ENCODE measurements at places on chromosomes 12 and 14.

- no peak for DNase-seq
These were observed 40.6 kb downstream of the ATF7 start for GRCh38 chr12:53585448-53586125.

GRCh38 chr12:103493199-103493598, 2.6 kb downstream of the C12orf42 start:
- no peak for DNase-seq

DNA sequence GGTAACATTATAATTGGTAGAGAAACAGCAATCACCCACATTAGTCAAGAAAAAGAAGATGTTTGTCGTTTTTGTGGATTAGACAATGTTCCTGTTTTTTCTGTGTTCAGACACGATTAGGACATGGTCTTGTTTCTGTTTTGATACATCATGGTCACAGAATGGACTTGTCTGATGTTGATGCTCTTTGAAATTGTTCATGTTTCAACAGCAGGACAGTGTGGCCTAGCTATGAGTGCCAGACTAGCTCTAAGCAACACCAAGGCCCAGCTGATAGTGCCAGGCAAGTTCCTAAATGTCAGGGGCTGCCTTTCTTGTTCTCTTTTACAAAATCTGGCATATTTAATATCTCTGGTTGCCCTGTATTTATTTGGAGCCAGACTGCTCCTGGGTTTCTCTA, 40.9 kb upstream of the TOMM20L start:
- DNase-seq: no peak

- no peak for DNase-seq
These were observed 3.2 kb downstream of the LAG3 start for GRCh38 chr12:6775185-6776174.

GRCh38 chr14:45271858-45272537, 19.0 kb upstream of the MIS18BP1 start:
- DNase-seq: no peak

DNA sequence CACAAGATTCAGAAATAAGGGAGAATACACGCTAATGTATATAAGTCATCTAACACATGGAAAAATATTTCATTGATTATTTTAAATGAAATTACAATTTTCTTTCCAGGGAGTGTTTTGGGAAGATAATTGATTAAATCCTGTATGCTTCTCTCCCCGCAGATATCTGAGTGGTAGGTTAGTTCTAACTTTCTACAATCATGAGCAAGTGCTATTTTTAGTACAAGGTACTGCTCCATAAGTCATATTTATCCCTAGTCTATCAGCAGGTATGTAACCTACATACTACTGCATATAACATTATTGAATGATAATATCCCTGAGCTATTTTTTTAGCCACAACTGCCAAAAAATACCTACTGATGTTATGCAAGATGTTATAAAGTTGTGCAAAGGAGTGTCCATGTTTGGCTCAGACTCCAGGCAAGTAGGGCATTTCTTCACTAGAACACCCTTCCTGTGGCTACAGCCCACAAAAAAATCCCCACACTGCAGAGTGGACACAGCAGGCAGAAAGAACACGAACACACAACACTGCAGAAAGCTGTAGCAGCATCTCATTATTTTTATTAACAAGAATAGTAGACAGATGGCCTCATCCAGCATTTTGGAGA, 87.0 kb downstream of the SEC23A start:
- DNase-seq: no peak

- no peak for DNase-seq
These were observed 64.9 kb downstream of the ARID2 start for GRCh38 chr12:45794422-45794821.

- DNase-seq: no peak
These were observed 695.5 kb upstream of the LRFN5 start for GRCh38 chr14:40911141-40911540.

DNA sequence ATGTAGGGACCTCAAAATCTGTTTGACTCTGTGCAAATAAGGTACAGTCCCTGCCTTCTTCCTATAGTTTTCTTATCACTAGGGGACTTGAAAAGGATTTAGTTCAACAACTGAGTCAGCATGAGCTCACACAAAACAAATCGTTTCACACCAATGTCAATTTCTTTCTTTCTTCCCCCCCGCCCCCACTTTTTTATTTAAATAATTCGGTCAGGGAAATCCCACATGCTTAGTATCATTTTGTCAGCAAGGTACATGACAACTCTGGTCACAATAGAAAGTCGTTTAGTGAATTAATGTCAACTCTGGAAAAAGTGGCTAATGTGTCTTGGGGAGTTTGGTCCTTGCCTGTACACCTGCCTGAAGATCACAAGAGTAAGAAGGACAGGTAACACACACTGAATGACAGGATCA, 232.2 kb upstream of the PLEKHG7 start:
- DNase-seq: no peak

Measured in dorsolateral prefrontal cortex (tissue), 122 donors.